Effector memory CD8-positive, alpha-beta T cell (primary cell): ENCODE measurements at places on chromosomes 5 and 9.
A peak's percentile ranks its signal among the peaks of the same experiment; 100 is the strongest.

DNA sequence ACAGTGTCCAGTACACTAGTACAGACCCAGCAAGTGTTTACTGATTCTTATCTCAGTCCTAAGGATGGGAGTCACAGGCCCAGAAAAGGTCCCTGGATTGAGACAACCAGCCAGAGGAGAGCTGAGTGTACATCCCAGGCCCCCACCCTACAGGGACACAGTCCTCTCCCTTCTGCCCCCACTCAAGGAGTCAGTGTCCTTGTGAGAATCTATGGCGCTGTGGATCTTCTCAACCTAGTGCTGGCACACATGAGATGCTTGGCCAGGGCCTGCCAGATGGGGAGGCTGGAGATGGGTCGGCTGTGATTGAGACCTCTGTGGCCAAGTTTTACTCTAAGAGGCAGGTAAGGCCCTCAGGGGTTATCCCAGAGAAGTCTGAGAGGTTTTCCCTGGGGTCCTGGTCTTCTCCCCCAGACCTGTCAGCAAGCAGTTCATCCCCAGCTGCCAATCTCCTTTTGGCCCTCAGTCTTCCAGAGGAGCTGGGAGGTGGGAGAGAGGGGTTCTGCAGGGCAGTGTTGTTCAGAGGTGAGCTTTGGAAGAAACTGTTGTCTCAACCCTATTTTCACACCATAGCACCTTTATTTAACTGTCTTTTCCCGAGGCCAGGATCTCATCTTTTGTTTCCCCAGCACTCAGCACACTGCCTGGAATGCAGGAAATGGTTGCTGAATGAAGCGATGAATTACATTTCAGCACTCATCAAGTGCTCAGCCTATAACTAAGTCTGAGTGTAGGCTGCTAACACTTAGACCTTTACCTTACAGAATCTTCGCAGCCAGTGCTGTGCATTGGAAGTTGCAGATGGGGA is 3.2 kb upstream of the NSD1 start:
- H3K27me3 ChIP-seq, result no peaks in the 10 kb centered on the region
- peaks cover 22% of the 10 kb centered on the region for H3K4me1 ChIP-seq
- H3K27ac ChIP-seq, result no peak overlapping the region
- no peak for DNase-seq
- peaks cover 29% of the 10 kb centered on the region for H3K36me3 ChIP-seq
- no peak overlapping the region for H3K4me3 ChIP-seq

GRCh38 chr9:107862323-107862722 is 372.8 kb upstream of the KLF4 start:
- DNase-seq, result no peak
- H3K4me1 ChIP-seq, result no peaks in the 10 kb centered on the region
- no peaks in the 10 kb centered on the region for H3K36me3 ChIP-seq
- no peaks in the 10 kb centered on the region for H3K27me3 ChIP-seq
- no peak overlapping the region for H3K4me3 ChIP-seq

DNA sequence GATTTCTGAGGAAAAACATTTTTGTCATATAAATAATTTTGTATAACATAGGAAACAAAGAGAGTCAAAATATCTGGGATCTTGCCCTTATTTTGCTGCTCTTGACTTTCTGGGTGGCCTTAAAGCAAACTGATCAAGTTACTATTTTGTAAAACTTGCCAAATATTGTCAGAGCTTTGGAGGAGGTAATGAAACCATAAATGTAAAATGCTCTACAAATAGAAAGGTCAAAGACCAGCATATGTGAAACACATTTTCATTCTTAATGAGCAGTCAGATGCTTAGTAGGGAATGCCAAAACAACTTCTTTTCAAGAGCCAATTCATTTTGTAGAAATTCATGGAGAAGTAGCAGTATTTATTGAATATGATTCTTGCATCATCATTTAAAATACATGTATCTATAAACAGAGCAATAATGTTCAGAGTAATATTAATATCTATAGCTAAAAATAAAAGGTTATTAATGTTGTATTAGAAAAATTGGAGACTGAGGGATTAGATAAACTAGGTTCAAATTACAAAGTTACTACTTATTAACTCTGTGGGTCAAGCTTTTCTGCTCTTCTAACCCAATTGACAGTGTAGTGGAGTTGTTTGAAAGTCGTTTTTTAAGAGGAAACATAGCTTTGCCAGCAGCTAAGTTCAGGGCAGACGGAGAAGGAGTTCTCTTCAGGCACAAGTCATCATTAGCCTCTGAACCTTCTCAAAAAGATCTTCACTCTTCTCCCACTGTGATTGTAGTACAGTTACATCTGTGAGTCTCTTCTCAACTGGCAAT is 2053.1 kb downstream of the EFNA5 start:
- no peaks in the 10 kb centered on the region for H3K4me1 ChIP-seq
- no peaks in the 10 kb centered on the region for H3K27me3 ChIP-seq
- DNase-seq, result no peak
- H3K36me3 ChIP-seq, result no peaks in the 10 kb centered on the region

DNA sequence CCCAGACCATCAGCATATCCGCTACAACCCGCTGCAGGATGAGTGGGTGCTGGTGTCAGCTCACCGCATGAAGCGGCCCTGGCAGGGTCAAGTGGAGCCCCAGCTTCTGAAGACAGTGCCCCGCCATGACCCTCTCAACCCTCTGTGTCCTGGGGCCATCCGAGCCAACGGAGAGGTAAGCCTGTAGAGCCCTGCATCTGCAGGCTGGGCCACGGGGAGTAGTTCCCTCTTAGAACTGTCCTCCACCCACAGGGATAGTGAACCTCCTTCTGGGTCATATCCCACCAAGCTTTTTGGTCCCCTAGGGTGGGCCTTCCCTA is 569 bp downstream of the GALT start:
- peak overlapping the region; percentile 81 for H3K27ac ChIP-seq
- H3K27me3 ChIP-seq, result no peaks in the 10 kb centered on the region
- peaks cover 42% of the 10 kb centered on the region for H3K36me3 ChIP-seq
- peaks cover 29% of the 10 kb centered on the region for H3K4me1 ChIP-seq
- H3K4me3 ChIP-seq, result peak overlapping the region; percentile 90

DNA sequence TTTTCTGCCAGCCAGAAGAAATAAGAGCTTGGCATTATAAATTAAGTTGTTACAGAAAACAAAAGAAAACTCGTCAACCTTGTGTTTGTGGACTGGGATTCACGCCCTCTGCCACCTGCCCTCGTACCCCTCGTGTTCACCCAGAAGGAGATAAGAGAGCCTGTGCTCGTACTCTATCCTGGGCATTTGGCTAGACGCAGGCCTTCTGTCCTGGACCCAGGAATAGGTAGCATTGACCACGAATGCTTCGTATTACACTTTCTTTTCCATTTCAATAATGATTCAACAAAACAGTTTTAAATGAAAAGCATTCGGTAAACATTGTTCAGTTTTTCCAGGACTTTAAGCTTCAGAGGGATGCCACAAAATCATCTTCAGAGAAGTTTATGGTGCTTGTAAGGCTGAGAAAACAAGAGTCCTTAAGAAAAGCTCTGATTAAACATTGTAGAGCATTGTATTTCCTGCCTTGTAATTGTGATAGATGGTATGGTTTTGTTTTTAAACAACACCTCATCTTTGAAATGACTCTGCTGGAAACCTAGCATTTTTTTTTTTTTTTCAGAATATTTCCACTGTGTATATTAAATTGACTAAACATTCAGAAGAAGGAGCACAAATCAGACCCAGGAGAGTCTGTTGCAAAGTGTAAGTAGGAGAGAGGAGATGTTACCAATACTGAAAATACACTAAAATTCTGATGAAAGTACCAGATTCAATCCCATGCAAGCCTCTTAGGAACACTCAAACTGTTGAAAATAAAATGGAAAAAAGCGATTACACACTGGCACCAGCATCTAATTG is 27.6 kb downstream of the MTX3 start:
- H3K4me3 ChIP-seq, result no peak overlapping the region
- DNase-seq, result no peak
- no peaks in the 10 kb centered on the region for H3K36me3 ChIP-seq
- H3K27me3 ChIP-seq, result peaks cover 5% of the 10 kb centered on the region
- H3K4me1 ChIP-seq, result no peaks in the 10 kb centered on the region

- no peaks in the 10 kb centered on the region for H3K4me1 ChIP-seq
- no peak for DNase-seq
- H3K27me3 ChIP-seq, result no peaks in the 10 kb centered on the region
Measured at GRCh38 chr9:132638240-132638639, 31.5 kb downstream of the DDX31 start.

DNA sequence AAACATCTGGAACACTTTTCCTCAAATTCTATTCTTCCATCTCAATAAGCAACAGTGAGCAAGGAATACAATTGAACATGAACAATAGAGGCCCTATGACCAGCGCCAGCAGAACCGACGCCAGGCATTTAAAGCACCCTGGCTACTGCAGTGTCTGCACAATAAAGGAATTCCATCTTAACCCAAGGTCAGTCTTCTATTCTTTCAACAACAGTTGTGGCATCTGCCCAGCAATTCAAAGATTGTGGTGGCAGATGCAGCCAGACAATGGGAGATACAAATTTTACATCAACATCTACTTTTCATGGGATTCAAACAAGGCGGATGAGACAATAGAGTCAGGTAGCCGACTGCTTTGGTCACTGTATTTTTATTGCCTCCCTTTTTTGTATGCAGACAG is 65.9 kb downstream of the ELL2 start:
- H3K27ac ChIP-seq, result no peak overlapping the region
- no peak for DNase-seq
- H3K4me3 ChIP-seq, result no peak overlapping the region
- peaks cover 13% of the 10 kb centered on the region for H3K36me3 ChIP-seq
- no peaks in the 10 kb centered on the region for H3K4me1 ChIP-seq

DNA sequence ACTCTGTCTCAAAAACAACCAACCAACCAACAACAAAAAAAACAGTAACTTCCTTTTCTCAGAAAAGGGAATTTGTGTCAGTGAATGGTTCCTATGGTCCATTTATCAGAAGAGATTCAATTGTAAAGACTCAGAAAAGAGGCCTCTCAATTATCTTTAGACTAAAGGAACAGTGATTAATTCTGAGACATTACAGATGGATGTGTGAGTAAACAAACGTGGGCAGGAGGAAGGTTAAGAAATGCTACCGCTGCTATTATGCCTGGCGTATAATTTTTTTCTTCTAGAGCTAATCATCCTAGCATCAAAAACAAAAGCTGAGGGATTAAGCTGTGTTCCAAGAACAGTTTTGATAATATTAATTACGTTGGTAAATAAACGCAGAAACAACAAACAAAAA is 52.9 kb upstream of the JMY start:
- H3K27me3 ChIP-seq, result no peaks in the 10 kb centered on the region
- H3K4me1 ChIP-seq, result no peaks in the 10 kb centered on the region
- no peaks in the 10 kb centered on the region for H3K36me3 ChIP-seq
- no peak overlapping the region for H3K27ac ChIP-seq
- no peak overlapping the region for H3K4me3 ChIP-seq

GRCh38 chr9:113709721-113710120 is 166.4 kb upstream of the ZNF618 start:
- H3K4me1 ChIP-seq, result peaks cover 14% of the 10 kb centered on the region
- H3K4me3 ChIP-seq, result no peak overlapping the region
- no peak overlapping the region for H3K27ac ChIP-seq
- no peak for DNase-seq
- H3K36me3 ChIP-seq, result no peaks in the 10 kb centered on the region

DNA sequence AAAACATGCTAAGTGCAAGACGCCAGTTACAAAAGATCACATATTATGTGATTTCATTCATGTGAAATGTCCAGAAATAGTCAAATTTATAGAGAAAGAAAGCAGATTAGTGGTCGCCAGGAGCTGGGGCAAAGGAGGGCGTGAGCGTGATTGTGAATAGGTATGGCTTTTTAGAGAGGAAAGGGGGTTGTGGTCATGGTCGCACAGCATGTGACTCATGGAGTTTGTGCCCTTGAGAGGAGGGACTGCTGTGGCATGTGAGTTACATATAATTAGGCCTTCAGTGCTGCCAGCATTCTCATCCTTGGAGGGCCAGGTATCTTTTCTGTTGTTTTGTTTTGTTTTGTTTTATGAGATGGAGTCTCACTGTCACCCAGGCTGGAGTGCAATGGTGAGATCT is 21.2 kb upstream of the MARCHF6 start:
- no peaks in the 10 kb centered on the region for H3K36me3 ChIP-seq
- H3K4me1 ChIP-seq, result peaks cover 7% of the 10 kb centered on the region
- DNase-seq, result no peak
- H3K27ac ChIP-seq, result no peak overlapping the region

DNA sequence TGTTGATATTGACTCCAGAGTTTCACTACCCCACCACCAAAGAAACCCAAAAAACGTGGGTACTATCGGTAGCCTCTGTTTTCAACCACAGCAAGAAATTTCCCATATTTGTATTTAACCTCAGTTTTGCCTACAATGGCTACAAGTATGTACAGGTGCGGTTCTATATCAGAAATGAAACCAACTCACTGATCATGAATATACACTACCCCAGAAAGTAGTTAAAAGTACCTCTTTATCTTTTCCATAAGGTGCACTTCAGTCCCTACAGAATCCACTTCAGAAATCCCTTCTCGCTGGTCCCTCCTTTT is 140.6 kb upstream of the SLC12A2 start:
- no peak overlapping the region for H3K4me3 ChIP-seq
- H3K4me1 ChIP-seq, result no peaks in the 10 kb centered on the region
- no peaks in the 10 kb centered on the region for H3K27me3 ChIP-seq
- H3K27ac ChIP-seq, result no peak overlapping the region

- H3K27me3 ChIP-seq, result peaks cover 8% of the 10 kb centered on the region
- H3K27ac ChIP-seq, result no peak overlapping the region
- H3K36me3 ChIP-seq, result no peaks in the 10 kb centered on the region
- DNase-seq, result no peak
- no peaks in the 10 kb centered on the region for H3K4me1 ChIP-seq
Measured at GRCh38 chr5:61784341-61784740, 452.3 kb downstream of the ZSWIM6 start.

- H3K4me1 ChIP-seq, result no peaks in the 10 kb centered on the region
- H3K4me3 ChIP-seq, result no peak overlapping the region
- no peak for DNase-seq
- H3K27me3 ChIP-seq, result no peaks in the 10 kb centered on the region
- no peaks in the 10 kb centered on the region for H3K36me3 ChIP-seq
Measured at GRCh38 chr5:111945535-111945934, 188.5 kb upstream of the NREP start.

GRCh38 chr5:171706736-171707441 is 78.7 kb upstream of the SMIM23 start:
- H3K36me3 ChIP-seq, result no peaks in the 10 kb centered on the region
- H3K27me3 ChIP-seq, result peaks cover 14% of the 10 kb centered on the region
